ENCODE measurements at places on chromosomes 3 and 15.

DNA sequence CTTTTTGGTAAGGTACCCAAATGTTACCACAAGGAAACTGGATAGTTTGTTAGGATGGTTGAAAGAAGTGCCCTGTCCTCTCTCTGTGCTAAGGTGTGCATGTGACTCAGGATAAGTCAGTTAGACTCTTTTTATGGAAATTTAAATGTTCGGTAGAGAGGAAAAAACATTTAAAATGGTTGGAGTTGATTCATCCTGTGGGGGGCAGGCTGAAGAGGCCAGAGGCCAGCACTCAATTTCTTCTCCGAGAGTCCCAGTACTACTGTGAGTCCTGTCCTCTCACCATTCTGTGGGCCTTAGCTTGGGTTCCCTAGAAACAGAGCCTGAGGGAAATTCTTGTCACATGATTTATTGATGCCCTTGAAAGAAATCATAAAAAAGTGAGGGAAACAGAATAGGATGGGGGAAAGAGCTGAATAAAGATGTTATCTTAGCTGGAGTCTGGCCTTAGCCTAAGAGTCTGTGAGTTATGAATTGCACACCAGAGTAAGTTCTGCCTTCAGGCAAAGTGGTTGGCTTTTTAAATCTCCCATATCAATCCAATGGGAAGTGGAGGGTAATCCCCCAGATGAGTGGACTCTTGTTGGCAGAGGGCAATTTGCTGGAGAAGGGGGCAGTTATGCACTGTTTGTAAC, 106.5 kb upstream of the GALNT15 start:
- DNase-seq = peak; percentile 66

GRCh38 chr15:86624261-86625036, 544.8 kb downstream of the AGBL1 start:
- peak; percentile 89 for DNase-seq

- DNase-seq = no peak
Observed at GRCh38 chr15:23860290-23861245, 173.5 kb upstream of the NDN start.

DNA sequence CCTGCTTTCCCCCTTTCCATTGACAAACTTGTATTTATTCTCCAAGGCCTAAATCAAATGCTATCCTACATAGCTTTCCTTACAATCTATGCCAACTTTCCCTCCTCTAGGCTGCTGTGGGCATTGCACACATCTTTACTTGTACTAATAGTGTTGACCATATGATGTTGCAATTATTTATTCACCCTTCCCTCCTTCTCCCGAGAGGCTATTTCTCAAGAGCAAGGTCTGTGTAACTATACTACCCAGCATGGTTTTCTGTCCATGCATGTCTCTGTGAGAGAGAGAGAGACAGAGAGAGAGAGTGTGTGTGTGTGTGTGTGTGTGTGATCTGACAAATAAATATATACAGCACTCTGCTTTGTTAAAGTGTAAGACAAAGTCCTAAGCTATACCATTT, 63.8 kb downstream of the GTPBP8 start:
- peak; percentile 67 for DNase-seq

GRCh38 chr3:193987186-193987585, 148.8 kb upstream of the HES1 start:
- peak; percentile 48 for DNase-seq

DNA sequence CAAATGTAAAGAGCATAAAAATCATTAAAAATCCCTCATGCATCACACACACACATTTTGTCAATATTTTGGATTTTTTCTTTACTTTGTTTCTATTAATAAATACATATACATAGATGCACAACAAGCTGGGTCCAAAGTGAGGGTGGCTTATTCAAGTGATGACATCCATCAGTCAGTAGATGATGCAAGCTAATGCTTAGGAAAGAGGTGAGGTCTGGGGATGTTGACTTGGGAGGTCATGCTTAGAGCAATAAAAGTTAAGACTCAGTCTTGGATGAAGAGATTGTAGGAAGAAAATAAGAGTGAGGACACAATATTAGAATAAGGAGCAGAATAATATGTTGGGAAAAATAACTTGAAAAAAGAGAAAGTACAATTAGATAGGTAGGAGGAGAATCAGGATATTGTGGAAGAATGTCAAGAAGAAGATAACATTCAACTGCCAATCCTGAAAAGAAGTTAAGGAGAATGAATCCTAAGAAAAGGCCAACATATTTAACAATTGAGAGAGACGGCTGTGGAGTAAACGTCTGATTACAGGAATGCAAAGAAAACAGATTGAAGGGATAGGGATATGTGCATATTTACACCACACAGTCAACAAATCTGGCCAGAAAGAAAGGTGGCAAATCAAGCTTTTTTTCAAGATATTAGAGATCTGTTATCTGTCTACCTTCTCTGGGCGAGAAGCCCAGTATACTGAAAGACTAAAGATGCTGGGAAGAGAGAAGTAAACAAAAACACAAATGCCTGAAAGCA, 111.0 kb upstream of the TJP1 start:
- DNase-seq = no peak

DNA sequence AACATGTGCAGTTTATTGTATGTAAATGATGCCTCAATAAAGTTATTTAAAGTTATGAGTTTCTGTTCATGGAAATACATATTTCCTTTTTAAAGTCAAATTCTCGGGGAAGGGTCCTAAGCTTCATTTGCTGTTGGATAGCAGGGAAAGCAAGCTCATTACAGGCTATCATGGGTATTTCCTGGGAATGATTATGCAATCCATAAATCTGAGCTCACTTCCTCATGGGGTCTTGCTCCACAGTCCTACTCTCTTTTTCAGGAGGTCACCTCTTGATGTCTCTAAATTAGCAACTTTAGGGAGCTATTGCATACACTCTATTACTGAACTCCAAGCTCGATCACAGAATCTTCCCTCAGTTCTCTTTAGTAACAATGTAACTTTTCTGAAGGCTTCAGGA, 69.9 kb upstream of the TP63 start:
- DNase-seq = no peak

- DNase-seq = no peak
Observed at GRCh38 chr3:192433704-192434103, 293.6 kb downstream of the FGF12 start.

GRCh38 chr3:169143506-169143905, 520.0 kb downstream of the MECOM start:
- DNase-seq = no peak

DNA sequence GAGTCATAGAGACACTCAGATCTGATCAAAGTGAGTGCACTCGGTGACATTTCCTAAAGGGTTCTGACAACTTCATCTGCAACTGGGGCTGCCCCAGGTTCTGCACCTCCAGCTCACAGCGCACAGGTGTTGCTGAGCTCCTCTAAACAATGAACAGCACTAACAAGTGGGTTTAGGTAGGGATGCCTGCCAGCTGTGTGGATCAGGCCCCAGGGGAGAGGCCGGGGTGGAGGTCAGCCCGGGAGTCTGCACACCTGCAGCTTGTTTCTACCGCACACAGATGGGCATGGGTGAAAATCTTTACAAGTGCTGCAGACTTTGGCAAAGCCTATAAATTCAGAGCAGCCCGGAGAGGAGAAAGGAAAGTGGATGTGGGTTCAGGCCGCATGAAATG, 355 bp downstream of the FBXW12 start:
- no peak for DNase-seq

DNA sequence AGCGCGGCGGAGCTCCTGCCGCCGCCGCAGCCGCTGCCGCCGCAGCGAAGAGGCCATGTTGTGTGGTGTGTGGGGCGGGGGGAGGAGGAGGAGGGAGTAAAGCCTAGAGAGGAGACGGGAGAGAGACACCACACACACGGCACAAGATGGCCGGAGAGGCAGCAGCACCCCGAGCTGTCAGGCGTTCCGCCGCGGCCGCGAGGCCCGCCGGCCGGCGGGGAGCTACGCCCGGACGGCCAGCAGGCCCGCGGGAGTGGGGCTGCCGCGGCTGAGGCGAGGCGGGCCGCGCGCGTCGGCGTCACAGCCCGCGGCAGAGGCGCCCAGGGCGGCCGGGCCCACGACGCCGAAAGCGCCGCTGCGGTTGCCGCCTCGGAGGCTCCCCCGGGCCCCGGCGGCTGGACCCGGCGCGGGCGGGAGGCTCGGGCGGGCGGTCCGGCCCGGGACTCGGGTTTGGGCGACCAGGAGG, 17.4 kb upstream of the CHD2 start:
- no peak for DNase-seq

- DNase-seq = peak; percentile 93
Observed at GRCh38 chr3:171809861-171810628, at the start of gene PLD1. PLD1 (minus strand) TSS chr3:171810483; CDS start chr3:171738051, 72,432 bp downstream.

- DNase-seq = peak; percentile 14
Observed at GRCh38 chr3:32880225-32880624, 62.4 kb downstream of the TRIM71 start.

GRCh38 chr15:80489030-80489594, 84.9 kb downstream of the ARNT2 start:
- peak; percentile 94 for DNase-seq

DNA sequence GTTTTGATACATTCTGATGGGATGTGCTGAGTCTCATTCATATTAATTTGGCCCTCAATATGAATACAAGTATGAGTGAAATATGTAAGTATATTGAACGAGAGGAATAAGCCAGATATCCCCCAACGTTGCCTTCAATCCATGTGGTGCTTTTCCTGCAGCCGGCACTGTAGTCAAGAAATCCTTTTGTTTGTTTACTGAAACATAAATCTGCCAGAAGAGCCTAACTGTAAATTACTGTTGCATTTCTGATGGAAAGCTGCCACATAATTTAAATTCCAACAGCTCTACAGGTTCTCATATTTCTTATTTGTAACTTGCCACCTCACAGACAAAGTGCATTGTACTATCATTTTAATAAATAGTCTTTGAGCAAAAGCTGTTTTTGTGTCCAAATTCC, 314.0 kb downstream of the KBTBD8 start:
- DNase-seq = no peak

- no peak for DNase-seq
Observed at GRCh38 chr15:68080783-68081182, 26.7 kb downstream of the PIAS1 start.

DNA sequence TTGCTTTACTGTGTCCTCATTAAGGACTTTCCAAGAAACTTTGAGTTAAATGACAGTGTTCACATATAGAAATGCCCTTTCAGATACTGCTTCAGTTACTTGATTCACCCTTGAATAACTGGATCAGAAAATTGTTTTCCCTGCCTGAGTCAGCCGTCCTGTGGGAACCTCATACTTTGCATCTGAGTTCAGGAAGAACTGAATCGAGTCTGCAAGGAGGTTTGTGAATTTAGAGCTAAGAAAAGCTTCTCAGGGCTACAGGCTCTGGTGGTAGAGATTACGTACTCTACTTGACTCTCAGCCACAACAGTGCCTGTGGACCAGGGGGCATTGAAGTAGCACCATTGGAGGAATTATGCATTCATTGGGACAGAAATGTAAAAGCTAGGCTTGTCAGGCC, 252.4 kb upstream of the C2CD4B start:
- DNase-seq = peak; percentile 58

- peak; percentile 21 for DNase-seq
Observed at GRCh38 chr3:136075811-136076210, 110.3 kb downstream of the PPP2R3A start.

GRCh38 chr15:60933900-60934885, 294.9 kb downstream of the RORA start:
- DNase-seq = peak; percentile 16

- no peak for DNase-seq
Observed at GRCh38 chr15:92538115-92538514, 117.5 kb downstream of the FAM174B start.

- no peak for DNase-seq
Observed at GRCh38 chr3:126491221-126492013, 15.7 kb upstream of the ZXDC start.

DNA sequence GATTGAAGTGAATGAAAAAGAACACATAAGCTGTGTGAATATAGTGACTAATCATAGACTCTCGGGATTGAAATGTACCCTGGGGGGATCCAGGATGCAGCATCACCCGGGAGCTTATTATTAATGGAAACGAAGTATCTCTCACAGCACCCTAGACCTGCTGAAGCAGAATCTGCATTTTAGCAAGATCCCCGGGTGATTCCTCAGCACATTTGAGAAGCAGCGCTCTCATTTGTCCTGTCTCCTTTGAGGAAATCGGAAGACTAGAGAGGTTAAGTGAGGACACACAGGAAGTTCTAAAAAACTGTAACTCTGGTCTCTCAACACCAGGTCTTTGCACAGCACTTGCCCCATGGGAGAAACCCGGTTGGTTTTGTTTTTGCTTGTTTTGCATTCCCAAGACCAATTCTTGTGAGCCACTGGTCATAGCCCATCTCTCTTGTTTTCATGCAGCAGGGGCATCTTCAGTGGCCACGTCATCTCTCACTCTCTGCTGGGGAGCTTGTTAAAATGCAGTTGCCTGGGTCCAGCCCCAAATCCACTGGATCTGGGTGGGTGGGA, 30.2 kb downstream of the ZNF710 start:
- DNase-seq = peak; percentile 34

DNA sequence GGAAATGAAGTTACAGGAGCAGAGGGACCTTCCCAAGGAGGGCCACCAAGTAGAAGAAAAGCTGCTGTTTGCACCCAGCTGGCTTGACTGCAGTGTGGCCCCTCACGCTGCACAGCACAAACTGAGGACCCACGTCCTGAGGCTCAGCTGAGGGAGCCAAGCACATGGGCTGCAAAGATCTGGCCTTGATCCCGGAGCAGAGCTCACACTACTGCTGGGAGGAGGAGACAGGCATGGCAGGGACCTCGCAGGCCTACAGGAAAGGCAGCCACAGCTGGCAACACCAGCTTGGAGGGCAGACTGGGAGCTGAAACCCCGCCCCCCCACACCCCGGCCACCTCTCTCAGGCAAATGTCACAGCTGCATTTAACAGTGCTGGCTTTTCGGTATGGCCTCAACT, 39.7 kb downstream of the KLHL25 start:
- no peak for DNase-seq

- DNase-seq = peak; percentile 29
Observed at GRCh38 chr3:56269755-56270535, 198.3 kb downstream of the ERC2 start.

DNA sequence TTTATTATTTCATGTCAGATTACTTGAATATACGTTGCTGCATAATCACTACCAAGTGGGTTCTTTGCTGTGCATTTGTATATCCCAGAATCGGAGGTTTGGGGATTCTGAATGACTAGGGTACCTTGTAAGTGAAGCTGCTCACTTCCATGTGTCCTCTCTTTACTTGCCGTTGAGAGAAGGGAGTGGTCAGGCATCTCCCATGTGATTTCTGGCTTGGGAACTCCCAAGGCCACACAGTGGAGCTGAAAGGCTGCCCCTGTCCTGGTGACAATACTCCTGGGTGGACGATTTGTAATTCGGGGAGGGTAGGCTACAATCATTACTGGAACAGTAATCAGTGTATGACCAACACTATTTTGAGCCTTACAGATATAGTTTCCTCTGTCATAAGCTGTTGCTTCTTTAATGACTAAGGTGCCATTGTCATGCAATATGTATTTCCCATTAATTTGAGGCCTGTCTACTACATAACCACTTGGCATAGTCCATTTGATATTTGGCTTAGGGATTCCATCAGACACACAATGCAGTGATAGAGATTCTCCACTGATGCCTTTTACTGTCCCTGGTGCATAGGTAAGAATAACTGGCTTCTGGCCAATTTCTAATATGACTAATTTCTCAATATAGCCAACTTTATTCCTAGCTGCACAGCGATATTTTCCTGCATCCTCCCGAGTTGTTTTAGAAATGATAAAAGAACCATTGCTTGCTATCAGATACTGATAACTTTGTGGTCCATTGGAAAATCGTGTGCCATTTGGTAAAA, 24.0 kb downstream of the IGSF10 start:
- no peak for DNase-seq

- DNase-seq = no peak
Observed at GRCh38 chr15:77243716-77244401, 172.9 kb upstream of the TSPAN3 start.
